Omental fat pad (tissue), 4 donors: ENCODE measurements at places on chromosomes 6 and 20.

GRCh38 chr20:46870041-46870440 lies 24.6 kb upstream of the EYA2 start:
- DNase-seq: no peak

GRCh38 chr6:41463062-41463930 lies 82.9 kb upstream of the FOXP4 start:
- DNase-seq: peak; percentile 43

DNA sequence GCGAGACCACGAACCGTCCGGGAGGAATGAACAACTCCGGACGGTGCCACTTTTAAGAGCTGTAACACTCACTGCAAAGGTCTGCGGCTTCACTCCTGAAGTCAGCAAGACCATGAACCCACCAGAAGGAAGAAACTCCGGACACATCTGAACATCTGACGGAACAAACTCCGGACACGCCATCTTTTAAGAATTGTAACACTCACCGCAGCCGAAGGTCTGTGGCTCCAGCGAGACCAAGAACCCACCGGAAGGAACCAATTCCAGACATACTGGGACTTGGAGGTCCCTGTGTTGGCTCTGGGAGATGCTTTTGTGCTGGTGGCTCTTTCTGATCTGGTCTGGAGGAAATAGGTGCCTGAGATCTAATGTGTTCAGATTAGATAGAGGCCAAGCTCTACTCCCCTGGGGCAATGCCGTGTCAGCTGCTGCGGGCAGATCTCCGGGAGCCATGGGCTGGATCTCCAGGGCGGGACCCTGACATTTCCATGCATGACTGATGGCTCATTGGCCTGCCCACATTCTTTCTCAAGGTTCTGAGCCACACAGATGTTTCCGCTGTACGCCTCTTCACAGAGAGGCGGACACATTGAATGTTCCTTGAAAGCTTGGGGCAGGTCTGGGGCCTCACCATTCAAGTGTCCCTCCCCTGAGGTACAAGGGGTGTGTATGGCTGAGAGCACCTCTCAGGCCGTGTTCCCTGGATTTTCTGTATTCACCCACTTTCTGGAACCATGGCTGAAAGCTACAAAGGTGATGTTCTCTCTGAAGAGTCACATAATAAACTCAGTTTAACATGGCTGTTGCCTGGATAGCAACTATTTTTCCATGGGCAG lies 29.3 kb downstream of the GMPR start:
- DNase-seq: no peak

GRCh38 chr6:153725456-153725855 lies 313.6 kb upstream of the OPRM1 start:
- no peak for DNase-seq

- DNase-seq: no peak
Observed at GRCh38 chr6:74100719-74101287, 404.8 kb downstream of the CD109 start.

DNA sequence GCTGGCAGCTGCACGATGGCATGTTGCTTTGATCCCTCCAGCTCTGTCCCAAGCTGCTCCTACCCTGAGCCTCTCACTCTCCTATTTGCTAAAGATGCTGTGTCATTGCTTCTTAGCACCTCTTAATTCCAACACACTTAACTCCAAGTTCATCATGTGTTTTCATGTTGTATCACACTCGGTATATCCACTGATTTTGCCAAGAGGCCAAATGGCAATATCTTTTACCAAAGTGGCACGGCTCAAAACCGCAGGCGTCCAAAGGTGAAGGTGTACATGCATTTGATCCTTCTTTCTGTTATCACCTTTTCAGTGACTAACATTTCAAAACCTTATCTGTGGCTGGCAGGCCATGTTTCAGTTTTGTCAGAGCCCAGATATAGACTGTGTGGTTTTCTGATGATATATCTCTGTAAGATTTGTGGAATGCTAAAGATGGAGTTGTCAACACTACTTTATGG lies 217.0 kb downstream of the TBX18 start:
- DNase-seq: no peak
